ENCODE measurements at places on chromosomes 2 and 18.
A peak's percentile ranks its signal among the peaks of the same experiment; 100 is the strongest.

DNA sequence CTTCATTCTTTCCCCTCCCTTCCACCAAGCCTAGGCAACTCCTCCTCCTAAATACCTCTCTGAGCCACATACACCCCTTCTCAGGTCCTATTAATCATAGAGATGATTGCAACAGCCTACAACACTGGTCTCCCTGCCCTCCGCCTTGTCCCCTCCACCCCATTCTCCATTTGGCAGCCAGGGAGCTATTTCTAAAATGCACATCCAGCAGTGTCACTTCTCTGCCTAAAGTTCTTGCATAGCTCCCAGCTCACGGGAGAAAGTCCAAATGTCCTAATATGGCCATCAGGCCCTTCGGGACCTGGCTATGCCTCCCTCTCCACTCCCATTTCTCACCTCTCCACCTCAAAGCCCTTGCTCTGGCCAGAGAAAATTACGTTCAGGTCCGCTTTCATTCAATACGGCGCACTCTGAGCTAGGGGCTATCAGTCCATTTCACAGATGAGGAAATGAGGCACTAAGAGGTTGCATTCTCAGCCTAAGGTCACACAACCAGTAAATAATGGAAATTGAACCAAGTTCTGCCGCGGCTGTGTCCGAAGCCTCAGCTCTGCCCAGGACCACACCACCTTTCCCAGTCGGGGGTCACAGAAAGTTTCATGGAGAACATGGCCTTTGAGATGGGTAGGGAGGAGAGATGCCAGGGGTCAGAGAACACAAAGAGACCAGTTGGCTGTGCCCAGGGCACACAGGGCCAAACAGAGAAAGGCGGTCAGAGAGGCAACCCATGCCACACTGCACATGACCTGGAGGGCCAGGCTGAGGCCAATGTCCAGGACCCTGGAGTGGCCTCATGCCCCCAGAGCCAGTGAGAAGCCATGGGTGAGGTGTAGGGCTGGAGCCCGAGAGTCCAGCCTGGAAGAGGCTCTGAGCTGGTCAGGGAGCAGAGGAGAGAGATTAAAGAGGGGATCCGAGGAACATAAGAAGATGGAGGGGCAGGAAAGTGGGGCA is 72.8 kb downstream of the TNS1 start:
- no peak for DNase-seq

GRCh38 chr2:101627285-101628029 is 70.0 kb upstream of the MAP4K4 start:
- DNase-seq: no peak

DNA sequence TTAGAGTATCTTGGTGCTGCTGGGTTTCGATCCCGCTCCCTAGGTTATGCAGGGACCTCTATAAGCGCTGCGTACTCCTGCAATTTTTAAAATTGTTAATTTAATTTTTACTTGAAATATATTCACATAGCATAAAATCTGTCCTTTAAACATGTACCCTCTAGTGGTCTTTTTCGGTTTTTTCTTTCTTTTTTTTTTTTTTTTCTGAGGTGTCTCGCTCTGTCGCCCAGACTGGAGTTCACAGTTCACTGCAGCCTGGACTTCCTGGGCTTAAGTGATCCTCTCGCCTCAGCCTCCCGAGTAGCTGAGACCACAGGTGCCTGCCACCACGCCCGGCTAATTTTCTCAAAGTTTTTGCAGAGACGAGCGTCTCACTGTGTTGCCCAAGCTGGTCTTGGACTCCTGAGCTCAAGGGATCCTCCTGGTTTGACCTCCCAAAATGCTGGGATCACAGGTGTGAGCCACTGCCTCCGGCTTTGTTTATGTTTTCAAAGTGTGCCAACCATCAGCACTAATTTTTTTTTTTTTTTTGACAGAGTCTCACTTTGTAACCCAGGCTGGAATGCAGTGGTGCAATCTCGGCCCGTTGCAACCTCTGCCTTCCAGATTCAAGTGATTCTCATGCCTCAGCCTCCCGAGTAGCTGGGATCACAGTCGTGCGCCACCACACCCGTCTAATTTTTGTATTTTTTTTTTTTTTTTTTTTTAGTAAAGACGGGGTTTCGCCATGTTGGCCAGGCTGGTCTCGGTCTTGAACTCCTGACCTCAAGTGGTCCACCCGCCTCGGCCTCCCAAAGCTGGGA is 585 bp upstream of the MOB1A start:
- no peak for DNase-seq

- DNase-seq: no peak
Measured at GRCh38 chr18:6001867-6002266, 106.5 kb upstream of the TMEM200C start.

- no peak for DNase-seq
Measured at GRCh38 chr2:72439892-72440291, 292.2 kb upstream of the CYP26B1 start.

- DNase-seq: no peak
Measured at GRCh38 chr2:178700922-178701342, 106.3 kb downstream of the TTN start.

GRCh38 chr2:16194096-16194390 is 253.7 kb downstream of the MYCN start:
- no peak for DNase-seq

GRCh38 chr2:240974771-240975572 is 23.4 kb upstream of the SNED1 start:
- DNase-seq: no peak

DNA sequence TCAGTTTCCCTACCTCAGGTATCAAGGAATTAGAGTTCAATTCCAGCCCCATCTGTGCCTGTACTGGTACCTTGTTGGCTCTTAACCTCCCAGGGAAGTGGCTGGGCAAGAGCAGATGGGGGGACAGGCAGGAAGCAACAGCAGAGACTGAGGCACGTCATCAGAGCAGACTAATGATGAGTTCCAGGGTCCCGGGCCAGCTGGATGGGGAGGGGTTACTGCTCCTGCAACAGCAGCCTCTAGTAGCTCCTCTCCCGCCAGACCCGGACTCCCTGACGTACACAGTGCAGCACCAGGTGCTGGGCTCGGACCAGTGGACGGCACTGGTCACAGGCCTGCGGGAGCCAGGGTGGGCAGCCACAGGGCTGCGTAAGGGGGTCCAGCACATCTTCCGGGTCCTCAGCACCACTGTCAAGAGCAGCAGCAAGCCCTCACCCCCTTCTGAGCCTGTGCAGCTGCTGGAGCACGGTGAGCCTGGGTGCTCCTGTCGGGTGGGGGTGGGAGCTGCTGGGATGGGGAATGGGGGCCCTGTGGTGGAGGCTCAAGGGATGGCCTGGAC is 26.0 kb upstream of the GMPPA start:
- DNase-seq: no peak

DNA sequence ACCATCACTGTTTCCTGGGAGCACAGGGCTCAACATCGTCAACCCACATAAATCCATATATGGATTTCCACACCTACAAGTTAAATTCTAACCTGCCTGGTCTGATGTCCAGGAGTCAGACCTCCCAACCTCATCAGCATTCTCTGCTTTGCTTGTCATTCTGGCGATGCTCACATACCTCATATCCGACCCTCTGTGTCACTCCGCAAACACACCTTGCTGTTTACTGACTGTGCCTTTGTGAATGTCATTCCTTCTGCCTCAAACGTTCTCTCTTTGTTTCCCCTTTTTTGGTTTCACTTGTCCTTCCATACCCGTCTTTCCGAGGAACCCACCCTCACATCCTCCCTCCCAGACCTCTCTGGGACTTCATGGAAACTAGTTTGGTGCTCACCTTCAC is 187.1 kb downstream of the ACTR3 start:
- no peak for DNase-seq

- DNase-seq: no peak
Measured at GRCh38 chr2:112582314-112582746, 2.1 kb upstream of the CHCHD5 start.

DNA sequence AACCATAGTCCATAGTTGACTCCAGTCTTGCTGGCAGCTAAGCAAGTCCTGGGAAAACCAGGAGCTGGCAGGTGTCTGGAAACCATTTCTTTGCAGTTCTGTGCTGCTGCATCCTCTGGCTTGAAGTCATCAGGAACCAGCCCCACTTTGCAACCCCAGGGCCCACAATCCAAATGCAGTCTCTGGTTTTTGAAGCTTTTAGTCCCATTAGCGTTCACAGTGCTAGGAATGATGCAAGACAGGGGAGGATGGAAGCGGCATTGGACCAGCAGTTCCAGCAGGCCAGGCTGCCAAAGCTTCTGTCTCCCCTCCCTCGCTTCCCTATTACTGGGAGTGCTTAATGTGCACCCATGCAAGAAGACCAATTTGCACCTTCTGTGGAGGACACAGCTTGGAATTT is 106.4 kb downstream of the ZBTB7C start:
- no peak for DNase-seq

DNA sequence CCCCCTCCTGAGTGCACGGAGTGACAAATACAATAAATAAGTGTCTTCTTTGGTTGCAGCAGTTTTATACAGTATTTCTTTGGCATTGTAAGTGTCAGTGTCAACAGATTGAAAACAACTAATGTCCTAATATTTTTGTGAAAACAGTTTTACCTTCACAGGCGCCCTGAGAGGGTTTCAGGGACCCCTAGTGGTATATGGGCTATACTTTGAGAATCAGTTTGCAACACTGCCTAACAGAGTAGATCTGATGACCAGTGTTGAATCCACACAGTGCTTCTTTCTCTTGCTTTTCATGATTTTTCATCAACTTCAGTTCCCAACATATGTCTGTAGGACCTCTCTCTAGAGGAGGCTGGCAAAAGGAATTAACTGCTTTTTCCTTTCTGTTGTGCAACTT is 162.2 kb downstream of the PRPF40A start:
- no peak for DNase-seq

DNA sequence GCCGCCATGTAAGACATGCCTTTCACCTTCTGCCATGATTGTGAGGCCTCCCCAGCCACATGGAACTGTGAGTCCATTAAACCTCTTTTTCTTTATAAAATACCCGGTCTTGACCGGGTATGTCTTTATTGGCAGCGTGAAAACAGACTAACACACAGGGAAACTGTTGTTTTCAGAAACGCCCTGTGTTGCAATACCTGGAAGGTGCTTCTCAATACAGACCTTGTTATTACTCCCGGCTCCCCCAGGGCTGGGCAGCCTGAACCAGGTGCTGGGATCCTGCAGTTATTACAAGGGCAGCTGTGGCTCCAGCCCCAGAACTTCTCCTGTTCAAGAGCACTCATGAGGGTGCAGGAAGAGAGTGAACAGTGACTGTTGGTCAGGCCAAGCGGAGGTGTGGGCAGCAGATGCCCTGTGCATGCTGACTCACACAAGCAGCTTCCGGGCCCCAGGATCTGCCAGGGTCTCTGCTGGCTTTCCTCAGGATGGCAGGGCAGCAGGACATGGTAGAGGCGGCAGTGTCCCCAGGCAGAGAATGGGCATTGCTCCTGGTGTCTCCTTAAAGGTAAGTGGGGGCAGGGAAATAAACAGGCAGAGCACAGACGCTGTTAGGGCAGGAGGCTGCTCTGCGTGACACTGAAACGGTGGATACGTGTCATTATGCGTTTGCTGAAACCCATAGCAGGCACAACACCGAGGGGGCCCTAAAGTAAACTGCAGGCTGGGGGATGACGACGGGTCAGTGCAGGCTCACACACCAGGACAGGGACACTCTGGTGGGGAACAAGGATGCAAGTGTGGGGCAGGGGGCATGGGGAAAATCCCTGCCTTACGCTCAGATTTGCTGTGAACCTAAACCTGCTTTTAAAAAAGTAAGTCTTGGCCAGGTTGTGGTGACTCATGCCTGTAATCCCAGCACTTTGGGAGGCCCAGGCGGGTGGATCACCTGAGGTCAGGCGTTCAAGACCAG is 89.1 kb downstream of the NDUFA10 start:
- no peak for DNase-seq

GRCh38 chr2:136131484-136131960 is 13.6 kb upstream of the CXCR4 start:
- DNase-seq: peak; percentile 39

- no peak for DNase-seq
Measured at GRCh38 chr2:10222-10875, 36.0 kb downstream of the FAM110C start.

DNA sequence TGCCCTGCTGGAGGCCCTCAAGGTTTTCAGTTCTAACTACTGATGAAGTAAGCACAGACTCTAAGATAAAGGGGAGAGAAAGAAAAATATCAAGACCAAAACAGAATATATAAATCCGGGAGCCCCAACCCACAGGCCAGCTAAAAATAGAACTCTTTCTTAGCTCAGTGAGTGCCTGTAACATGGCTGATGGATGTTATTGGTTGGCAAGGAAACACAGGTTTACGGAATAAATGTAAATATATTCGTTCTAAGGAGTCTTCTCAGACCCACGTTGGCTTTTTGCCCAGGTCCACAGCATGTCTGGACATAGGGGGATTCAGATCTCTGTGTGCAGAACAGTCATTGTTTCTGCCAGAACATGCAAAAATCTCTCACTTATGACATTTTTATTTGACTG is 139.0 kb upstream of the SERPINE2 start:
- no peak for DNase-seq
